GM04503 (cell line): ENCODE measurements at places on chromosomes 4 and X.

DNA sequence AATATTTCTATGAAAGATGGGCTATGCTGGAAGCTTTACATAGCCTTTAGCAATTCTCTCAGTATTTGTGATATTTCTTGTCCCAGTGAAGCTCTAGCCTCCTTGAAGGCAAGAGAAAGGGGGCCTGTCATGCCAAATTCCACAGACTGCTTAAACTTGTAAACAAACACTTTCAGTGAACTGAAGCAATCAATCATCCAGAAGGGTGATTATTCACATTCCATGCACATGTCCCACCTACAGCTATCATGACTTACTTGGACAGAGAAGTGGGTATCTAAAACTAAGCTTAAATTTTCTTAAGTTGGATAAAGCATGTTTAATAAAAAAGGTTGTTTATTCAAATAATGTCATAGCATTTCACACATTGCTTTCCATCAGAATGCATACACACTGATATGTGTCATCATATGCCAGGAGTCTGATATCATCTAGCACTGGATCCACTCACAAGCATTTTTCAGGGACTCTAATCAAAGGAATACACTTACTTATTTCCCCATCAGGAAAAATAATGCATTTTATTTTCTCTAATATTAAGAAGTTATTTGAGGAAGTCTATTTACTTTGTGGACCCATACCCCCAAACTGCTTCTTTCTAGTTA lies 1.2 kb upstream of the FSTL5 start:
- DNase-seq = no peak

DNA sequence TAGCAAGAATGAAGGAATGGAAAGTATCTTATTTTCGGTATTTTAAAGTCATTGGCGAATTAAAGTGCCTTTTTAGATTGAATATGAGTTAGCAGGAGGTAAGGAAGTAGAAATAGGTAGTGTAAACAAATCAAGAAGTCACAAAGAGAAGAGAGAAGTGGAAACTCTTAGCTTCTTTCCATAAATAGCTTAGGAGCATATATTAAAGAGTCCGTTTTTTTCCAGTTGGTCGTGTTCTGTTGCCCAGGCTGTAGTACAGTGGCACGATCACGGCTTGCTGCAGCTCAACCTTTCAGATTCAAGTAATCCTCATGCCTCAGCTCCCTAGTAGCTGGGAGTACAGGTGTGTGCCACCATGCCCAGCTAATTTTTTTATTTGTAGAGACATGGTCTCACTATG lies 56.4 kb downstream of the UBE2K start:
- DNase-seq = no peak

DNA sequence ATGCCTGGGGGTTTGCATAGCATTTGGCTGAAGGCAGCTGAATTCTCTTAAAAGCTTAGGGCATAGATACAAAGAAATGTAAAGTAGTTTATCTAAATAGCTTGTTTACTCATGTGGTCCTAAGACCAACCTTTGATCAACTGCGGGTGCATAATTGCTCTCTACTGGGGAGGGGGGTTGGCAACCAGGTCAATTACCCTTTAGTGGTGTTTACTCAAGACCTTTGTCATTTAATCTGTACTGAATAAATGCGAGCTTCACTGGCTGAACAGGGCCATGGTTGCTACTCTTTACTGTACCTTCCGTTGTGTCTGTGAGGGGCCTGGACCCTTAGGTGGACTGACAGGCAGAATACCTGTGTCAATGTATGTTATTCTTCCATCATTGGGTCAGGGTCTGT lies 102.7 kb upstream of the FAM9C start:
- no peak for DNase-seq

DNA sequence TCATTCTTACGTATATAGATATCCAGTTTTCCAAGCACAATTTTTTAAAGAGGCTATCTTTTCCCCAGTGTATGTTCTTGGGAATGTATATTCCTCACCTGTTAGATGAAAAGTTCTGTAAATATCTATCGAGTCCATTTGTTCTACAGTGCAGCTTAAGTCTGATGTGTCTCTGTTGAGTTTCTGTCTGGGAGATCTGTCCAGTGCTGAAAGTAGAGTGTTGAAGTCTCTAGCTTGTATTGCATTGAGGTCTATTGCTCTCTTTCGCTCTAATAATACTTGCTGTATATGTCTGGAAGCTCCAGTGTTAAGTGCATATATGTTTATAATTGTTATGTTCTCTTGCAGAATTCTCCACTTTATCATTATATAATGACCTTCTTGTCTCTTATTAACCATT lies 373.1 kb downstream of the PPARGC1A start:
- DNase-seq = no peak

DNA sequence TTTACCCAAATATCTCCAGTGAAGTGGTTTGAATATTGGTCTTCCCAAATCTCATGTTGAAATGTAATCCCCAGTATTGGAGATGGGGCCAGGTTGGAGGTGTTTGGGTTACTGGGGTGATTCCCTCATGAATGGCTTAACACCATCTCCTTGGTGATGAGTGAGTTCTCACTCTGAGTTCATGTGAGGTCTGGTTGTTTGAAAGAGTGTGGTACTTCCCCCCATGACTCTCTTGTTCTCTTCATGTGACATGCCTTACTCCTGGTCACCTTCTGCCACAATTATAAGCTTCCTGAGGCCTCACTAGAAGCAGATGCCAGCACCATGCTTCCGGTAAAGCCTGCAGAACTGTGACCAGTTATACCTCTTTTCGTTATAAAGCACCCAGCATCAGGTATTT lies 32.9 kb upstream of the OTUD4 start:
- DNase-seq = no peak

- no peak for DNase-seq
These were observed 71.7 kb downstream of the APBB2 start for GRCh38 chr4:41142376-41143310.

DNA sequence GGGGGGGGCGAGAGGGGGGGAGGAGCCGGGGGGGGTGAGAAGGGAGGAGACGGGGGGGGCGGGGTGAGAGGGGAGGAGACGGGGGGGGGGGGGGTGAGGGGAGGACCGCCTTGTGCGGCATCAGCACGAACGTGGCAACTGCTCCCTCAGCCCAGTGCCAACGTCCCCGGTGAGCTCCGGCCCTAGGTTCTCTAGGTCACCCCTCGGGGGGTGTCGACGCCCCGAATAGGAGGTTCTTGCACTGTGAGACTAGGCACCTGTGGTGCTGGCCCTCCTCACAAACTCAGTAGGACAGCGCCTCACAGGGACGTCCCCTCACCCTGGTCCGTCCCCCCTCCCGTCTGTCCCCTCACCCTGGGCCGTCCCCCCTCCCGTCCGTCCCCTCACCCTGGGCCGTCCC lies 21.5 kb upstream of the GTPBP6 start:
- DNase-seq = no peak

DNA sequence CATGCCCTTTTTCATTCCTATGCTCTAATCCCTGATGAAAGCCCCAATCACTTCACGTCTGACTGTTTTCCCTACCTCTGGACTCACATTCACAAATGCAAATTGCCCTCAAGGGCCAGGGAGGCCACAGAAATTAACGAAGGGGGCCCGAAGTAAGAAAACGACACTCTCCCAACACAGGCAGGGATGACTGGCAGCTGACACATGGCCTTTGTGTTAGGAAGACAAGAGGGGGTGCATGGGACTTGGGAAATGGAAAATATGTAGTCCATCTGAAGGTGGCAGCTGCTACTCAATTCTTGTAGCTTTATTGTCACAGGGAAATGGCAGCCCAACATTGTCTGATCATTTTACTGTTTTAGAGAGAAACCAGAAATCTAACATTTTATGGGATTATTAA lies 12.3 kb upstream of the SPARCL1 start:
- no peak for DNase-seq

- no peak for DNase-seq
These were observed 40.3 kb downstream of the MED28 start for GRCh38 chr4:17654701-17655100.

GRCh38 chrX:55004231-55004630 lies 4.1 kb downstream of the APEX2 start:
- no peak for DNase-seq

DNA sequence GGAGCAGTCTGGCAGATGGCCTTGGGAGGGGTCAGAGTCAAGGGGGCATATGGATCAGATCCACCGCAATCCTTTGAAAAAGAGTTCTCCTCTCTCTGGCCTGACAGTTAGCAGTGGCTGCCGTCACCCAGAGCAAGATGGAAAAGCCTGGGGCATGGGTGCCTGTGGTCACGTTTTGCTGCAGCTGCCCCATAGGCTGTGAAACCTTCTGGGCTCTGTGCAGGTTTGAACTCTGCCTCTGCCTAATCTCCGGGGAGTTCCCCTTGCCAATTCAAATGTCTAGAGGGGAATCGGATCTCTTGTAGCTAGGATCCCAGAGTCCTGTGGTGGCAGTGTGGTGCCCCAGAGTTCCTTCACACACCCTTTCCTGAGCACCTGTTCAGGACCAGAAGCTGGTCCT lies 23.4 kb upstream of the ANKRD17 start:
- DNase-seq = no peak

DNA sequence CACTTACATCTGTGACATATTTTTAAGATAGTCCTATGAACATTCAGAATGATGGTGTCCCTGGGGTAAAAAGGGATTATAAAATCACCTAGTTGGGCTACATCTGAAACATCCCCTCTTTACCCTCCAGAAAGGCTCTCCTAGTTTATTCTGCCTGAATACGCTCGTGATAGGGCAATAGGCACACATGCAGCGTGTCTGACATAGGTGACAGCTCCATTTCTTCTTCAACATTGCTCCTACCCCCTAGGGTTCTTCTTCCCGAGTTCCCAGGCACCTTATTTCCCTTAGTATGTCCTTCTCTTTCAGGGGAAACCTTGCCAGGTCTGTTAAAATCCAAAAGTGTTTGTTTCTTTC lies 27.1 kb upstream of the CFAP299 start:
- DNase-seq = no peak
